ENCODE measurements at places on chromosomes 4 and X.

DNA sequence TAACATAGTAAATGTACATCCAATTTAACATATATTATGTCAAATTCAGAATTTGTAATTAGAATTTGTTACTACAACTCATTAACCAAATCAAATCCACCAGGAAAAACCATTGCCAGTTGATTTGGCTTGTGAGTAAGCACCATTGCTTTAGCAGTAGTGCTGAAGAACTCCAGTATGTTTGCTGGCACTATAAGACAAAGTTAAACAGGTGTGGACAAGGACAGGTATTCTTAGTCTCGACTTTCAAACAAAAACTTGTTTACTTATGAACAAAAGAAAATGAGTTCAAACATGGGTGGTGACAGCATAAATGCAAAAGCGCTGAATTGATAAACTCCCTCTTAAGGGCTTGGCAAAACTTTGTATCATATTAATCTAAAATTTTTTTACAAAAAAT is 1.3 kb upstream of the ADH7 start:
- DNase-seq: no peak

DNA sequence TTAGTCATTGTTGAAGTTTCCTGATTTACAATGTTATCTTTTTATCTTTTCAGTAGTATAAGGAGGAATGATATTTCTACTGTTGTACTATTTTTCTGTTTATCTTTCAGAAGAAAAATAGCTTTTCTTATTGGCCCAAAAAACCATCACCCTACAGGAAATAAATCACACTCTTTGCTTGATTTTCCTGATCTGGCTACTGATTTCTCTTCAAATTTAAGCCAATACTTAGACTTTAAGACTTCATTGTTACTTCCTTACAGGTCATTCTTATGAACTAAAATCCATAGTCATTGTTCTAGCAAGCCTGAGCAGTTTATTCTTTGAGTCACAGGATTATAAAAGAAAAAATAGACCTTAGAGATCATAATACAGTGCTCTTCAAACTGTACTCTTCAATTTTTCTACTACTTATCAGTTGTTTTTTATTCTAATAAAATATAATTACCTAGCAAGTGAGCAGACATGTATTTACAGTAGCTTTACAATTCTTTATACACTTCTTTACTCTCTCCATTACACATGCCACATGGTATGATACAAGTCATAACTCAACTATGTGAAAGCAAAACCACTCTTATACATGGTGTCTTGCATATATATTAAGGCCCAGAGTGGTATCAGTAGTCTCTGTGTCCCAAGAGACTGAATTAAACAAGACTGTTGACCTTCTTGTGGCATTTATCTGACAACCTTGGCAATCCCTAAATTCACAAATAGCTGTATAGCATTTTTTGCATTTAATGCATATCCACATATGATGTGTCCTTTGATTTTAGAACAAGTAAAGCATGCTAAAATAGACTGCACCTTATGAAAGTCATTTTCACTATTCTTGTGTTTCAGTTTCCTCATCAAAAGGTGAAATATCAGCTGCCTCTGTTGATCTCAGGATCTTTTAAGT is 47.9 kb downstream of the TET2 start:
- peak; percentile 78 for DNase-seq

DNA sequence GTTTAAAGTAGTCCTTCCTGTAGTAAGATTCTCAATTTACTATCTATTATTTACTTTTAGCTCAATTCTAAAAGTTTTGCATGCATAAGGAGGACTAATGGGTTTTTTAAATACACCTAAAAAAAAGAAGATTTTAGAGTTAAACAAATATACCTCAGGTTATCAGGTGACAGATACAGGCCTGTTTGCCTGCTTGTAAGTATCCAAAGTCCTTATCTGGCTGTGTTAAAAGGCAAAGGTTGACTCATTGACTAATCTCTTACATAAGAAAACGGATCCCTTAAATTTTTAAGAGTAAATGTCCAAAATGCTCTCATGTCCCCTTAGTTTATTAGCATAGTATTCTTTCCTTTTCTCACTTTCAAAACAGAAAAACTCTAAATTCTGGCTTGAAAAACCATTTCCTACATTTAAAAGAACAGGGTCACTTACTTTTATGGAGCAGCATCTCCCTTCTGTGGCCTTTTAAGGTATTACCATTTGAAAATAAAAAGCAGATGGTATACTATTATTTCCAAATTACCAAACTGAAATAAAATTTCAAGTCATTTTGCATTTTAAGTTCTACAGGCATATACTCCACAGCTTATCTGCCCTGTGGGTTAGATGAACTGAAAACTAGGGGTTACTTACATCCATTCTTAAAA is 4.5 kb downstream of the CBR4 start:
- DNase-seq: peak; percentile 30

DNA sequence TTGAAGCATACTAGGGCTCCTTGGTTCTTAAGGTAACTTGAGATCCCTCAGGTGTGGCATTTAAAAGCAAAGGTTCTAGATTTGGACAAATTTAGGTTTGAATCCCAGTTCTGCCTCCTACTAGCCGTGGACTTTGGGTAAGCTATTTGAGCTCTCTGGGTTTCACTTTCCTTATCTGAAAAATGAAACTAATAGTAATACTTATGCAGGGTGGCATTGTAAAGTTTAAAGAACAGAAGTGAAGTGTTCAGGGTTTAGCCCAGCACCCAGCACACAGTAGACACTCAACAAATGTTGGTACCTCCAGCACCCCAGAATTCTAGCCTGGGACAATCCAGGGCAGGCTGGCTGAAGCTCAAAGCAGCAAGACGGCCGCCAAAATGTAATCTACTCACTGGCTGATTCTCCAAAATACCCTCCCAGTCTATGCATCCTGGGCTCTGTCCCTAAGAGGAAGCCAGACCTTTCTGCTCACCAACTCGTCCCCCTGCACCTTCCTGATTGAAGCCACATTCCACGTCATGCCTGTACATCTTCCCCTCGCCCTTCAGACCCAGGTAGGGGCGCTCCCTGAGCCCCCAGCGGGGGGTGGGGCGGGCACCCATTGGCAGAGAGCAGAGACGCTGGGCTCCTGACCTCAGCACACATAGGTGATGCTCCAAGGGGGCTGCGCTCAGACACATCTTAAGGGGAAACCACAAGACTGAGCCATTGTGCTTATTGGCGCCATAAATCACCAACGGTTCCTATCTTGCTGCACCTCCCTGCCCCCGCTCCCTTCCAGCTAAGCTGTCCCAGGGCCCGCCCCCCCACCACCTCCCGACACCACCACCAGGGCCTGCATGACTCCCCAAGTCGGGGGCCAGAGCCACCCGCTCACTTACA is 160.6 kb downstream of the BCOR start:
- no peak for DNase-seq

DNA sequence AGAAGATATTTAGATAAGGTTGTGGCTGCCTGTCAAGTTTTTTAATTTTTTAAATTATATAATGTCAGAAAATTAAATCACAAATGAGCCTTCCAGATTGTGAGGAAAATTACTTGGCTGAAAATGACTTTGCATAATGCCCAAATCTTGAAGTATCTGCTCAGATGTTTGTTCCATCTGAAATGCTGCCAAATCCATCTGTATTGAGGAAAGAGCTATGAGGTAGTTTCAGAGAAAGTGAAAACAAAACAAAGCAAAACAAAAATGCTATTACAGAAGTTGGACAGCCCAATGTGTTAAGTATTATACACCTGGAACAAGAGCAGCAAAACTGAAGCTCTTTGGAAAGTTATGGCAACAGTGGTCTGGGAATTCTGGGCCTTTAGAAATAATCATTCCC is 23.3 kb upstream of the GUCY1B1 start:
- peak; percentile 68 for DNase-seq

DNA sequence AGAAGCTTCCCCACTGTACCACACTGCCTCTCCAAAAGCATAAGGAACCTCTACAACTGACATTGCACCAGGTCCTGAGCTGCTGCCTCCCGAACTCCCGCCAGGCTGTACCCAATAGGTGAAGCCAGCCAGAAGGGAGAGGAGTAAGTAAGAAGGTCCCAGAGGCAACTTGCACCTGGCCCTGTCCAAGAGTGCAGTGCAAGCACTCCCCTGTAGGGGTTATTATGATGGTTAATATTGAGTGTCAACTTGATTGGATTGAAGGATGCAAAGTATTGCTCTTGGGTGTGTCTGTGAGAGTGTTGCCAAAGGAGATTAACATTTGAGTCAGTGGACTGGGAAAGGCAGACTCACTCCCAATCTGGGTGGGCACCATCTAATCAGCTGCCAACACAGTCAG is 879.3 kb upstream of the SLIT2 start:
- no peak for DNase-seq

Data from iris pigment epithelial cell (primary cell).